ENCODE measurements at places on chromosomes 3 and 15.

DNA sequence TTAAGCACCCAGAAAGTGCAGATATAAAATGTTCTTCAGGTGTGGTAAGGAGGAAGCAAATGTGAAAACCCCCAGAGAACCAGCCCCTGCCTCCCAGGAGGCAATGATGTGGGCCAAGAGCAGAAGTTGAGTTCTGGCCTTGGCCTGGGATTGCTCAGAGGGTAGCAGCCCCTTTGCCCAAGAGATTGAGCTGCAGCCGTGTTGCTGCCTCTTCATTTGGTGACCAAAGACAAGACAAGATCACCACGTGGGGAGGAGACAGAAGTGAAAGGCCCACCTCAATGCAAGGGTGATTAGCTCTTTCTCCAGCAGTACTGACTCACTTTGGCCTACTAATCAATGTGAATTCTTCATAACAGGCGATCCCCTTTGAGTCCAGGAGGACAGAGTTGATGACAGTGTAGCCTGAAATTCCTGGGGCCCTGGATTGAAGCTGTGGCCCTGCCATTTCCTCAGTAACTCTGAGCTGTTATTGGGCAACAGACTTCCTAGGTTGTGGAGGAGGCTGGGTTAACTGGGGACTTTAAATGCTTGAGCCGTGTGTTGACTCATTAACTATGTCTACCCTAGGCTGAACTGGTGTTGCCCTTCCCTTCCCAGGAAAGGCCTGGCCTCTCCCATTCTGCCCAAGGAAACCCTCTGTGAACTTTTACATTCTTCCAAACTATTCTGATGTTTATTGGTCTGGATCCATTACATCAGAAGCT, 86.5 kb downstream of the ST6GAL1 start:
- no peak for DNase-seq

DNA sequence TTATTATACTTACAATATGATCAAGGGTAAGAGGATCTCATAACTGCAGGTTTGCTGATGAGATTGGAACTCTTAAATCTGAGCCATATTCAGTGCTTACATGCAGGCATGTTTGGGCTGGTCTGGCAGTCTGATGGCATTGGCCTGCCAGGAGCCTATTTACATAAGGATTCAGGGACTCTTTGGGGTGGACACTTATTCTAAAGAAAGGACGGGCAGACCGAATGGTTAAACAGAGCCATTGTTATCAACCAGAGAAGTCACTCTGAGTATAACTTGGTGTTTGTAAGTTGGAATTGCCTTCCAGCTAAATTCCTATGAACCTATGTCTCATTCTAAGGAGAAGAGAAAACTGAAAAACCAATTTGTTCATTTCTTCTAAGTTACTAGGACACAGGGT, 932.8 kb downstream of the IGSF11 start:
- DNase-seq, result no peak

DNA sequence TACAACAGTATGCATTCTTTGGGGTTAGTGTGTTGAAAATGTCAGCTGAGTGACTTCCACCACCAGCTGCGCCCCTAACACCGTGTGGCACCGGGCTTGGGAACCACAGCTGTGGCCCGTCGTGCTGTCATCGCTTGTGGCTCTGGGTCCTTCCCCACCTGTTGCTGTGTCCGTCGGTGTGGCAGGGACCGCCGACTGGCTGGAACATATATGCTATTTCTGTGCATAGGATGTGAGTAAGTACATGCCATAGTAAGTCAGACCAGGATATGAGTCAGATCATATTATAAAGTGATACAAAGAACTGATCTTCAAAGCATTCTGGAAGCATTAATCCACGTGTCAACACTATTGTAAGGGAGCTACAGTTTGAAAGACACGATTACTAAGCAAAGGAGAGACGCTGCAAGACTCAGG, 31.9 kb downstream of the EHD4 start:
- no peak for DNase-seq

DNA sequence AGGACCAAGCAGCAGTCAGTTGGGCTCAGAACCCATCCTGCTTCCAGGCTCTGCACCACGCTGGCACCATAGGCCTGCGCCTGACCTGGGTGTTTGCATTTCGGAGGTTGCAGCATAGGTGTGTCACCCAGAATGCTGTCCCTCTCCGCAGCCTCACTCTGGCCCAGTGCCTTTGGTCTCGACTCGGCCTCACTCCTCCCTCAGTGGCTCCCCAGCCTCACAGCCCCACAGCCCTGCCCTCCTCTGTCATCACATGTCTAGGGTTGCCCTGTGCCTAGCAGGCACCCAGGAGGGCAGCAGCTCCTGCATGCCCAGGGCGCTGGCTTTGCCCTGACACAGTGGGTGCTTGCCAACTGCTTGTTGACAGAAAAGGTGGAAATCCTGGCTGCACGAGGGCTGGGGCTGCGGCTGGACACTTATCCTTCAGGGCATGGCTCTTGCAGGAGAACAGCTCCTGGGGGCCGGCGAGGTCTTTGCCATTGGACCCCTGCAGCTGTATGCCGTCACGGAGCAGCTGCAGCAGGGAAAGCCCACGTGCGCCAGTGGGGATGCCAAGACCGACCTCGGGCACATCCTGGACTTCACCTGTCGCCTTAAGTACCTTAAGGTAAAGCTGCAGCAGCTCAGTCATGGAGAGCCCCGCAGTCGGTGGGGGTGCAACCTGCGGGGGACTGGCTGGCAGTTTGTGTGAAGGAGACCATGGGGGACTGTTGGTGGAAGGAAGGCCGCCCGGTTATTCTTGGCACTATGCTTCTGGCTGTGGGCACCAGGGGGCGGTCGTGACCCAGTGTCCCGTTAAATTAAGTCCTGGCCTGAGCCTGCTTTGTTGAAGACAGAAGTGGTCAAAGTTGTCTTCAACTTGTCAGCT, 16.2 kb downstream of the NISCH start:
- no peak for DNase-seq

GRCh38 chr3:14761121-14761672, 57.6 kb upstream of the FGD5 start:
- no peak for DNase-seq

DNA sequence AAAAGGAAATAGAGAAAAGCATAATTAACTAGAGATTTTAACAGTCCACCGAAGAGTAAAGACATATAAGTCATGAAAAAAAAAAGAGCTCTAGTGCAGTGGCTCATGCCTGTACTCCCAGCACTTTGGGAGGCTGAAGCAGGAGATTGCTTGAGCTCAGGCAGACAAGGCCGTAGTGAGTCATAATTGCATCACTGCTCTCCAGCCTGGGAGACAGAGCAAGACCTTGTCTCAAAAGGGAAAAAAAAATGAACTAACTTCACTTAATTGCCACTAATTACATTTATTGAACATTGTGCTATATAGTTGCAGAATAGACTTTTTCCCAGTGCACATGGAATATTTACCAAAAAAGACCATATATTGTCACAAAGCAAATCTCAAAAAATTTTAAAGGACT, 221.8 kb downstream of the CBLB start:
- DNase-seq, result no peak

DNA sequence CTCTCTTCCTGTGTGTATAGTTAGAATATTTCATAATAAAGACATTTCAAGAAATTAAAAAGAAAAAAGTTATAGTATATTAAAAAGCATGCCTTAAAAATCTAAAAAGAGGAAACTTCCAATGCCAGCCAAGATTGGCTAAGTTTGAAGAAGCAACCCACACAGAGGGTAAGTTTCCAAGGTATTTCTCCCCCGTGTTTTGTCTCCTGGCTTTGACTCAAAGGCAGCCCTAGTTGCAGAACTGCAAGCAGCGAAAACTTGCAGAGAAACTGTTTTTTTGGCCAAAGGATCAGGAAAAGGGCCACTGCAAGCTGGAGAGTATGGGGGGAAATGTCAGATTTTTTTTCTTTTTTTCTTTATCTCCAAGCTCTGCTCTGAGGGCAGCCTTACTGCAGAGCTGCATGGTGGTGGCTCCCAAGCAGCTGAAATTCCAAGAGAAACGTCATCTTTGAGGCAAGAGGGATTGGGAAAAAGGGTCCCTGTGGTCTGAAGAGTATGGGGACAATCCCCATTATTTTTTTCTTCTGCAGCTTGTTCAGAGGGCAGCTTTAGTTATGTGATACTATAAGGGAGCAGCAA, 23.0 kb downstream of the HACL1 start:
- DNase-seq, result no peak
